K562 (cell line): ENCODE measurements at places on chromosomes 7 and 10. TPM values are rescaled to one million over a fixed set of nuclear protein-coding genes. Genes with fewer than 3 reads are reported as not detected.
A peak's percentile ranks its signal among the peaks of the same experiment; 100 is the strongest.

Gene PPP1R3A
- 0.07 TPM in 1 of 2 replicates, not detected in the other for total RNA-seq

GRCh38 chr10:86127274-86127819, 239.2 kb downstream of the GRID1 start:
- H3K36me3 ChIP-seq = no peaks in the 10 kb centered on the region
- H3K27me3 ChIP-seq = no peaks in the 10 kb centered on the region
- H3K4me1 ChIP-seq = no peaks in the 10 kb centered on the region
- no peak overlapping the region for H3K27ac ChIP-seq
- DNase-seq = no peak

Gene EZH2
- 109 and 118 TPM in 2 replicates for total RNA-seq

- H3K27me3 ChIP-seq = no peaks in the 10 kb centered on the region; the same call in 2 of the 3 replicates
- H3K4me1 ChIP-seq = no peaks in the 10 kb centered on the region
- no peaks in the 10 kb centered on the region for H3K36me3 ChIP-seq
- DNase-seq = no peak
Measured at GRCh38 chr10:123777881-123778280, 111.7 kb downstream of the GPR26 start.

- H3K27me3 ChIP-seq = no peaks in the 10 kb centered on the region
- DNase-seq = no peak
- H3K36me3 ChIP-seq = no peaks in the 10 kb centered on the region
- no peak overlapping the region for H3K27ac ChIP-seq
- no peaks in the 10 kb centered on the region for H3K4me1 ChIP-seq
- no peak overlapping the region for H3K4me3 ChIP-seq
Measured at GRCh38 chr10:126595160-126595559, 75.3 kb downstream of the C10orf90 start.

DNA sequence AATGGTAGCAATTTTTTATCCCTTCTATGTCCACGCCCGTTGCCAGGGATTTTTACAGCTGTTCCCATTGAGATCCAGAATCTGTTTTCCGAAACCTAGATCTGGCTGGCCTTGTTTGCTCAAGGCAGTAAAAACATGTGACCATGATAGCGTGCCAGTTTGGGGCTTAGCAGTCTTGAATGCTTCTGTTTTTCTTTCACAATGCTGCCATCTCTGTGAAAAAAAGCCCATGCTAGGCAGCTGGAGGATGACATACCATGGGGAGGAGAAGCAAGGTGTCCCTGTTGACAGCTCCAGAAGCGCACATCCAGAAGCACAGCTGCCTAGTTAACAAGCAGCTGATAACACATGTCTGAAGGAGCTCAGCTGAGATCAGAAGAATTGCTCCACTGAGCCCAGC, 2.2 kb upstream of the ZNF92 start:
- no peaks in the 10 kb centered on the region for H3K27me3 ChIP-seq
- peak; percentile 25 for DNase-seq
- H3K36me3 ChIP-seq = peaks cover 6% of the 10 kb centered on the region; the same call in 1 of the 3 replicates
- H3K4me3 ChIP-seq = no peak overlapping the region
- no peak overlapping the region for H3K27ac ChIP-seq
- peaks cover 4% of the 10 kb centered on the region for H3K4me1 ChIP-seq

DNA sequence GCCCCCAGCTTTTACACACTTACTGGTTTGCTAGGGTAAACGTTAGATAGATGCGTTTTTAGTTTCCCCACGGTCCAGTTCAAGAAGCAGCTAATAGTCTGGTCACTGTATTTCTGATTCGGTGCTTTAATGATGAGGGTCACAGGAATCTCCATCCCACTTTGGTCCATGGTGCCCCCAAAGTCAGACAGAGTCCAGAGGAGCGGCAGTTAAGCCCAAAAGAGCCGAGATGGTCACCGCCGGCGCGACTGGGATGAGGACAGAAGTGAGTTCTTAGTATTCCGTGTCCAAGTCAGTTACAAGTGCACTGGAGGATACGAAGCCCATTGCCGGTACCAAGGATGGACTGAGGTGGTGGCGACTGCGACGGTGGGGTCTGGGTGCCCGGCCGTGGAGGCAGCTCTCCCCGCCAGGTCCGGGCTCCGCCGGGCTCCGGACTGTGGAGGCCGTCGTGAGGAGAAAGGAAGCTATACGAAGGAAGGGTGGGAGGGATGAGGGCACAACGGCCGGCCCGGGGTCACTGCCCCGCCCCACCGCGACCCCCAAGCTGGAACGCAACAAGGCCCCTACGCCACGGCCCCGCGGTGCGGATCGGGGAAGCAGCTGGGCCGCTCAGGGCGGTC, 663 bp downstream of the HERPUD2 start:
- peak; percentile 33 for DNase-seq
- H3K4me1 ChIP-seq = peaks cover 20% of the 10 kb centered on the region
- H3K27me3 ChIP-seq = no peaks in the 10 kb centered on the region
- H3K4me3 ChIP-seq = peak overlapping the region; percentile 59
- H3K36me3 ChIP-seq = peaks cover 5% of the 10 kb centered on the region; the same call in 1 of the 3 replicates
- peak overlapping the region; percentile 77 for H3K27ac ChIP-seq

Gene TMEM196
- not detected in 2 replicates for total RNA-seq

DNA sequence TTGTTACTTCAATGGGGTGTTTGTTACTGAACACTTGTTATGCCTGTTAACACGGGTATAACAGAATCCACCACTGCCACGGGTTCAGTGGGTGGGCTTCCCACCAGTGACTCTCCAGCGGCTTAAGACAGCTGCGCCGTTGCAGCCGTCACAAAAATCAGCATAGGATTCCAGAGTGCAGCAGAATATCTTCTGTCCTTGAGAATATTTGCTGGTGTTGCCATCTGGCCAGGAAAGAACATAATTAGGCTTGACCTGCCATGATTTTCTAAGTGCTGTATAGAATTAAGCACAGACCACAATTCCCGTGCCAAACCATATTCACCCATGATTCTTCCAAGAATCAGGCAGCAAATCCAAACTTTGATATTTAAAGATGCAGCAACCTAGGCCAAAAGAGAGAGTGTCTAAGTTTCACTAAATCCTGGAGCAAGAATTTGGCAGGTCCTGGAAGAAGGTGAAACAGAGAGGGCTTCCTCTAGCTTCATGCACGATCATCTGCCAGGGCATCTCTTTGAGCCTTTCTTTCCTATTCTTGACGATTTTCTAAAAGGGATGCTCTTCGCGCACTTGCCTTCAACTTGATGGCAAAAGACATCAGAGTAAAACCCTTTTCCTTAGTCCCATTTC, 95.0 kb downstream of the FRMD4A start:
- no peak overlapping the region for H3K27ac ChIP-seq
- H3K4me3 ChIP-seq = no peak overlapping the region
- DNase-seq = no peak
- peaks cover 5% of the 10 kb centered on the region; the same call in 2 of the 3 replicates for H3K27me3 ChIP-seq

Gene UNC5B
- total RNA-seq = 7.6 and 8.4 TPM in 2 replicates

DNA sequence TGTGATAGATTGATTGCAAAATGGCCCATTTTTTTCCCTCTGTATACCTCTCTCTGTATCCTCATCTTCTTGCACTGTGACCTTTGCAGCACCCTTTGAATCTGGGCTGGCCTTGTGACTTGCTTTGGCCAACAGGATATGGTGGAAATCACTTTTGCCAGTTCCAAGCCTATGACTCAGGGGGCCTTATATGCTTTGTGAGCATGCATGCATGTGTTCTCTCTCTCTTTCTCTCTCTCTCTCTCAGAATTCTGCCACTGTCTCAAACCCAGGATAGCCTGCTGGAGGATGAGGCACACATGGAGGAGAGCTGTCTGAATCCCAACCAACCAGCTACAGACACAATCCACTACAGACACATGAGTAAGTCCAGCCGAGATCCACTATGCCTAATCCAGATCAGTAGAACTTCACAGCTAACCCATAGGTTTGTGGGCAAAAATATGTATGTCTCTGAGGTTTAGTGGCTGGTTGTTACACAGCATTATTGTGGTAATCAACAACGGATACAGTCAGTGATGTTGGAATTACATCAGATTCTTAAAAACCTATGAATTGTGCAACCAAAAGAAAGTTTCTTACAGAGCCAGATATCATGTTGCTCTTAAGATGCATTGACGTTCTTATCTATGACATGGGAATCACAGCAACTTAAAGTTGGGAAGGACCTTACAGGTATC, 41.8 kb upstream of the ABCB4 start:
- H3K4me1 ChIP-seq = no peaks in the 10 kb centered on the region
- DNase-seq = no peak
- H3K27ac ChIP-seq = no peak overlapping the region
- H3K4me3 ChIP-seq = no peak overlapping the region
- H3K27me3 ChIP-seq = no peaks in the 10 kb centered on the region
- H3K36me3 ChIP-seq = no peaks in the 10 kb centered on the region

- peaks cover 16% of the 10 kb centered on the region for H3K27me3 ChIP-seq
- peaks cover 27% of the 10 kb centered on the region for H3K4me1 ChIP-seq
- no peaks in the 10 kb centered on the region for H3K36me3 ChIP-seq
- peak overlapping the region; percentile 67 for H3K27ac ChIP-seq
Measured at GRCh38 chr7:149872419-149873073, 1.2 kb upstream of the ATP6V0E2 start.

DNA sequence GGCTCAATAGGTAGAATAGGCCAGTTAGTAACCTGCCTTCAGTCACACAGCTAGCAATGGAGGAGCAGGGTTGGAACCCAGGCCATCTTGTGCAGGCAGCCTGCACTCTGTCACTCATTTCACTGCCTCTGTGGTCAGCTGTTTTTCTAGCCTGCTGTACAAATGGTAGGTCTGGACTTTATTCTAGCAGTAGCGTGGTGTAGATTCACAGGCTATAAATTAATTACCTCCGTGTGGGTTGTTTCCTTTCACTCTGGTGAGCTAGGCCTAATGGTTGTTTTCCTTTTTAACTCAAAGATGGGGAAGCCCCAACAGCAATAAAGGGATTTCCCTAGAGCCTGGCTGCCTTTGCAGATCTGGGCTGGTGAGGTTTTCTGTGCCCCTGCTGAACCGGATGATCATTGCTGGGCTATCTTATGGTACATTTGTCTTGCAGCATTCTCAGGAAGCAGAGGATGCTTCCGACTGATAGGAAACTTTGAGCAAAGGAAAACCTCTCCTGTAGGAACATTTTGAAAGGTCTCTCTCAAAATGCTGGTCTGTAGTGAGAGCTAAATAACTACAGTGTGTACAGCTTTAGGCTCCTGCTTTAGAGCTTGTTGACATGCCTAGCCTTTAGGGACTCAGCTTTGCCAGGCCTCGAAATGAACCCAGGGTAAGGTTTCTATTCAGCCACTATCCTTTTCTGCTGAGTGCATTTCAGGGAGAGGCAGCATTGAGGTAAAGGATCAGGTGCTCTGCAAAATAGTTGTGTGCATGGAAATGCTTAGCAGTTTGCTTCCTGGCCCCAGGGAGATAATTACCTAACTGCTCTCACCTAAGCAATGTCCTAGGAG, 157.4 kb downstream of the ST7 start:
- DNase-seq = no peak
- H3K36me3 ChIP-seq = peaks cover 11% of the 10 kb centered on the region; the same call in 2 of the 3 replicates
- H3K27ac ChIP-seq = no peak overlapping the region
- H3K4me1 ChIP-seq = no peaks in the 10 kb centered on the region; the same call in 1 of the 2 replicates

DNA sequence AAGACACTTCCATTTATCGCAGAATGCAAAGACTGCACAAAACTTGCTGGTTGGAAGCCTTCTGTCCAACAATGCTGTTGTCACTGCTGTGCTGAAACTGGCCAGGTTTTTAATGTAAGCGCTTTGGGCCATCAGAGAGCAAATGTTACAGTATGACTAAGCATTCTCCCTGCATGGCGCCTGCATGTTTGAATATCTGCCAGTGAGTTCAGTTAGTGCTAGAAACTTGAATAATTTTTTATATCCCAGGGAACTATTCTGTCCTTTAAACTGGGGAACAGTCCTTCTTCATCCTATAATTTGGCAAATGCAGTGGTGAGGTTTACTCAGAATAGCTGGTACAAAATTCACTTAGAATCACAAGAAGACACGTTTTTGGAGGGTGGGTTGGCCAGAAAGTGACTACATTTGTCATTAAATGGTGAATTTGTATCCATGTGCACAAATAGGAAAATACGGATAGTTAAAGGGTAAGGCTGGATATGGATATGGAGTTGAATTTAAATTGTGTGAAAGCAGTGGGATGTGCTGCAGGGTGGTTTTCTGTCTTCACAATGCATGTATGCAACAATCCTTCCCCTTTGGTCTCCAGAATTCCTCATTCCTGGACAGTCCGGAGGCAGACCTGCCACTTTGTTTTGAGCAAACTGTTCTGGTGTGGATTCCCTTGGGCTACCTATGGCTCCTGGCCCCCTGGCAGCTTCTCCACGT, 1.7 kb downstream of the ABCC2 start:
- H3K27me3 ChIP-seq = no peaks in the 10 kb centered on the region; the same call in 2 of the 3 replicates
- peaks cover 6% of the 10 kb centered on the region; the same call in 1 of the 2 replicates for H3K4me1 ChIP-seq
- H3K4me3 ChIP-seq = no peak overlapping the region
- peak; percentile 45 for DNase-seq
- peak overlapping the region; percentile 5; the same call in 1 of the 3 replicates for H3K27ac ChIP-seq

DNA sequence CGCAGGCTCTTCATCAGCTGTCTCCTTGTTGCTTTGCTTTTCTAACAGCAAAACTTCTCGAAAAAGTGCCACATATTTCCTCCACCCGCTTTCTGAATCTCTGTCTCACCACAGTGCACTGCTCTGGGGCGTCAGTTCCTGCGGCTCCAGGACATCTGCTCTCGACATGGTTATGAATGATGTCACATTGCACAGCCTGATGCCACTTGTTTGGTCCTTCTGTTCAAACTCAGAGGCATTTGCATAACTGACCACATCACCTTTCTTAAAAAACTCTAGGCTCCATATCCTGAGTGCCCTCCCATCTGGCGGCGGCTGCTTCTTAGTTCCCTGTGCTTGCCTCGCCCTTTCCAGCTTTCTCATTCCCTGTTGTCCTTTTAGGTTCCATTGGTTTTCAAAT, 469.3 kb upstream of the COBL start:
- no peaks in the 10 kb centered on the region for H3K27me3 ChIP-seq
- H3K4me3 ChIP-seq = no peak overlapping the region
- H3K36me3 ChIP-seq = no peaks in the 10 kb centered on the region
- no peak overlapping the region for H3K27ac ChIP-seq

Gene GNA12
- total RNA-seq = 24.5 and 25.0 TPM in 2 replicates

- H3K36me3 ChIP-seq = no peaks in the 10 kb centered on the region
- H3K4me1 ChIP-seq = peaks cover 11% of the 10 kb centered on the region; the same call in 1 of the 3 replicates
- no peak overlapping the region for H3K27ac ChIP-seq
- no peaks in the 10 kb centered on the region for H3K27me3 ChIP-seq
- no peak for DNase-seq
- no peak overlapping the region for H3K4me3 ChIP-seq
Measured at GRCh38 chr10:110387983-110388686, 83.4 kb upstream of the SMNDC1 start.

DNA sequence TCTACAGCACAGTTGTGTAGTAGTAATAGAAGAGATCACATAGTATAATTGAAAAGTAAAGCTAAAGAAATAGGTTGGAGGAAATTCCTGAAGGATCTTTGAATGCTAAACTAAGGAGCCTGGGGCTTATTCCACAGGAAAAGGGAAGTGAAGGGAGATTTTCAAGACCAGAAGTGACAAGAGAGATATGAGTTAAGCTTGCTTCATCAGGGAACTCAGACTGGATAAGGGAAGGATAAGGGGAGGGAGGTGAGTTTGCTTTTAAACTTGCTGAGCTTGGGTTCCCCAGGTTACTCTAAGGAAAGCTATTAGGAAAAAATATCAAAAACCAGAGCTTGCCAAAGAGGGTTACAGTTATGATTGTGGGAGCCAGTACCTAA, 182.4 kb downstream of the RAPGEF5 start:
- no peak overlapping the region for H3K4me3 ChIP-seq
- peak; percentile 23 for DNase-seq
- no peaks in the 10 kb centered on the region for H3K36me3 ChIP-seq
- 0 out of 2 replicates have a peak, but pooled peaks cover 3% of the 10 kb centered on the region for H3K4me1 ChIP-seq
- H3K27ac ChIP-seq = peak overlapping the region; percentile 65; the same call in 2 of the 3 replicates
- H3K27me3 ChIP-seq = no peaks in the 10 kb centered on the region

GRCh38 chr10:60862517-60862916, 81.5 kb downstream of the RHOBTB1 start:
- H3K27me3 ChIP-seq = no peaks in the 10 kb centered on the region
- H3K36me3 ChIP-seq = no peaks in the 10 kb centered on the region
- H3K27ac ChIP-seq = no peak overlapping the region
- H3K4me3 ChIP-seq = no peak overlapping the region
- H3K4me1 ChIP-seq = no peaks in the 10 kb centered on the region

GRCh38 chr7:12178317-12178716, 32.8 kb upstream of the TMEM106B start:
- H3K4me1 ChIP-seq = no peaks in the 10 kb centered on the region
- no peak overlapping the region for H3K27ac ChIP-seq
- no peaks in the 10 kb centered on the region for H3K27me3 ChIP-seq
- no peak for DNase-seq
